Liver (tissue), 10 donors: ENCODE measurements at places on chromosomes 4 and X.

DNA sequence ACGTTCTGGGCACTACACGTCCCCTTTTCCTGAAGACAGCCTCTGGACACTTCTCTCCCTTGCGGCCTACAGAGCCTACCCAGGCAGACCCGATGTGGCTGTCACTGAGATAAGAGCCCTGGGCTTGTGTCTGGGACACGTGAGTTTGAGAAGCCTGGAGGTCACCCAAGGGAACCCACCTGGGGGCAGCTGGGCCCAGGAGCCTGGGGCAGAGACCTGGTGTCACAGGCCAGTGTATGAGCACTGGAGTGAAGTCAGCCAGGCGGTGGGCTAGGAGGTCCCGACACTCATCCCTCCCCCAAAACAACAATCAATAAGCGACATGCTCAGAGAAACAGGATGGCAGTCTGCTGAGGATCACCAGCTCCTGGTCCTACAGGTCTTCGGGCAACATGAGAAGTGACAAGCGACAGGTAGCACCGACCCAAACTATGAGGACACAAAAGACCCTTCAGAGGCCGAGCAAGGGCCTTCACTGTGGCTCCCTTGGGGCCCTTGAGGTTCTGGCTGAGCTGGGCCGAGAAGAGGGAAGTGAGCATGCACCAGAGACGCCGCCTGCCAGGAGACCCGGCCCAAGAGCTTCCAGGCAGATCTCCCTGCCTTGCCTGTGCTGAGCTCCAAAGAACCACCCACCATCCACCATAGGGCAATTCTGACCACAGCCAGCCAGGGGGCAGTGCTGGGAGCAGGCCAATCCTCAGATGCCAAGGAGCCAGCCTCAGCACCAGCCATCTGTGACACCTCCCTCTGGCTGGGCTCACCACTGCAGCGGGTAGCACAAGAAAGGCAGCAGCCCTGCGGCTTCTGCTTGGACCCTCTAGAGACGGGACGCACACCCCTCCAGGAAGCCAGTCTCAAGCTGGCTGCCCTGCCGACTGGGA, 11.0 kb upstream of the DUSP9 start:
- no peak overlapping the region for H3K4me3 ChIP-seq
- no peaks in the 10 kb centered on the region for H3K4me1 ChIP-seq
- no peaks in the 10 kb centered on the region for H3K27me3 ChIP-seq
- no peak for DNase-seq

GRCh38 chrX:18949291-18949943, 34.5 kb downstream of the PHKA2 start:
- no peak for DNase-seq
- H3K27ac ChIP-seq = no peak overlapping the region
- H3K4me1 ChIP-seq = peaks cover 7% of the 10 kb centered on the region
- H3K27me3 ChIP-seq = no peaks in the 10 kb centered on the region
- H3K4me3 ChIP-seq = no peak overlapping the region

DNA sequence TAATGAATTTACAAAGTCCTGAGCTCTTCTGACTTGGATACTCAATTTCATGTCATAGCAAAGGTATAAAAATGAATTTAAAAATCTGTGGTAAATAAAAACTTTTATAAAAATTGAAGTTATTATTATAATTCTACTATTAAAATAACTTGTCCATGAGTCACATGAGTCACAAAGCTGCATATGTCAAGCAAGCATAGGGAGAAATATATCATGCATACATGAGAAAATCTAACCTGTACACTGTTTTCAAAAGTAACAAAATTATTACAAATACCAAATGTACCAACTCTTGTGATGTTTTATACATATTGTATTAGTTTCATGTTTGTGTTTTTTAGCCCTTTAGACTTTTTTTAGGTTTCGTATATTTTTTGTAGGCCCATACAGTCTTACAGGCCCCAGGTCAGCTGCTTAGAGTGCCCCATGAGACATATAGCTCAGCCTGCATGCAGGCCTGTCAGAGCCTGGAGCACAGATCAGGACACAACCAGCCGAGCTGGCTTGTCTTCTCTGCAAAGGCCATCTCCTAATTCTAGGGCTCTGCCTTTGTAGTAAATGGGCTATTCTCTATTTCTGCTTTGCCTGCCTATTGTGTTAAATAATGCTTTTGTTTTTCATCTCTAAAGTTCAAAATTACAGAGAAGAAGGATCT, 818.7 kb upstream of the TENM3 start:
- H3K27ac ChIP-seq = no peak overlapping the region
- no peaks in the 10 kb centered on the region for H3K4me1 ChIP-seq
- DNase-seq = no peak
- H3K27me3 ChIP-seq = no peaks in the 10 kb centered on the region
- no peak overlapping the region for H3K4me3 ChIP-seq
- H3K36me3 ChIP-seq = no peaks in the 10 kb centered on the region

GRCh38 chr4:156137679-156138473, 184.2 kb upstream of the CTSO start:
- H3K27me3 ChIP-seq = no peaks in the 10 kb centered on the region
- no peak overlapping the region for H3K4me3 ChIP-seq
- DNase-seq = no peak
- no peaks in the 10 kb centered on the region for H3K36me3 ChIP-seq

DNA sequence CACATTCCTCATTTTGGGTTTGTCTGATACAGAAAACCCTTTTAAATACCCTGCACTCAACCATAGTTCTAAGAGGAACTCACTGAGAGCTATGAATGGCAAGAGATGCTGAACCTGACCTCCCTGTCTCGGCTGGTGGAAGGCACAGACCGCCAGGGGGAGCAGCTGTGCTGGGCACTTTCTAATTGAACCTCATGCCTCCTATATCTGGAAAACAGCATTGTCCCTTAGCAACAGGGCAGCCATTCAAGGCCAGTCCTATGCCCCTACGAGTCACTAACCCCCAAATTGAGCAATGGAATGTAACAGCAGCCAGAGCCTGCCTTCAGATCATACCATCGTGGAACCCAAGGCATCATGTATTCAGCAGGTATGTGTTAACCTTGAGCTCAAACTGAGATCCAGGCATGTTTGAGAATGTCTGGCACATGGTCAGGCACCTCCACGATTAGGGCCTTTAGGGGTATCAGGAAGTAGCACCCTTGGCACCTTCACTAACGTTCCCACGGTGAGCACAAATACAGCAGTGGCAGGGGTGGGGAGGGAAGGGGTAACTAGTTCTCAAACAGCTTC, 5.1 kb downstream of the USP27X start:
- H3K27me3 ChIP-seq = no peaks in the 10 kb centered on the region
- peaks cover 4% of the 10 kb centered on the region for H3K4me1 ChIP-seq
- no peaks in the 10 kb centered on the region for H3K36me3 ChIP-seq
- H3K27ac ChIP-seq = no peak overlapping the region
- peak; percentile 66 for DNase-seq
- no peak overlapping the region for H3K4me3 ChIP-seq

DNA sequence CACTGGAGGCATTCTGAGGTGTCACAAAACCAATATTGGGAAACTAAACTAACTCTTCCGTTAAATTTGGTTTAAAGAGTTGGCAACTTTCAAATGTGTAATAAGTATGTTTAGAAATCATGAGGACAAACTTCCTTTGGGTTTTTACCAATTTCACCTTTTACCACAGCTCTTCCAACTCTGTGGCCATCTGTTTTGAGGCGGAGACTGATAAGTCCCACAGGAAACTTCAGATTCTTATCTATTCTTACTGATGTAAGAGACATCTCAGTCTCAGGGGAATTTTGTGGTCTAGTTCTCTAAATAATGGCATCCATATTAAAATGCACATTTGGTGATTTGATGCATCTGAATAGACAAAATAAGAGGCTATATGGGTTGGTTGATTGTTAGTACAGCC, 229.2 kb upstream of the AFF2 start:
- no peak overlapping the region for H3K27ac ChIP-seq
- H3K36me3 ChIP-seq = no peaks in the 10 kb centered on the region
- H3K4me1 ChIP-seq = no peaks in the 10 kb centered on the region
- H3K4me3 ChIP-seq = no peak overlapping the region
- H3K27me3 ChIP-seq = no peaks in the 10 kb centered on the region

DNA sequence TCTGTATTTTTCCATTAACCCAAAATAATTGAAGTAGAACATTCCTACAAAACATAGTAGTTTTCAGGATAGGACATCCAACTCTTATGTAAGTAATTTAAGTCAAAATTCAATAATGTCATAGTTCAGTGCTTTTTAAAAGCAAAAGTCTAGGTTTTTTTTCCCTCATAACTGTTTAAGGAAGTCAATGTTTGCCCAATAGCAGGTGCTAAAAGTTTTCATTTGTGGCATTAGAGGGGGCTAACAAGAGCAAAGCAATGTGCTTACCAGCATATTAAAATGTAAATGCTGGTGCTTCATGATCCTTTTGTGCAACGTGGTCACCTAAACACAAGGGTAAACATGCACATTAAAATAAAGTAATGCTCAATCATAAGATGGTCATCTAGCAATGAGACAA, 155.2 kb upstream of the PPP1R2C start:
- H3K27me3 ChIP-seq = no peaks in the 10 kb centered on the region
- H3K4me3 ChIP-seq = no peak overlapping the region
- no peaks in the 10 kb centered on the region for H3K4me1 ChIP-seq

- H3K27me3 ChIP-seq = no peaks in the 10 kb centered on the region
- no peak for DNase-seq
- no peaks in the 10 kb centered on the region for H3K36me3 ChIP-seq
- no peaks in the 10 kb centered on the region for H3K4me1 ChIP-seq
These were observed 289.2 kb downstream of the FBXW7 start for GRCh38 chr4:152246659-152247058.

GRCh38 chr4:89114100-89114499, 2.8 kb downstream of the TIGD2 start:
- no peak for DNase-seq
- H3K36me3 ChIP-seq = no peaks in the 10 kb centered on the region
- H3K4me1 ChIP-seq = peaks cover 64% of the 10 kb centered on the region
- peak overlapping the region; percentile 98 for H3K27ac ChIP-seq
- H3K27me3 ChIP-seq = no peaks in the 10 kb centered on the region
- no peak overlapping the region for H3K4me3 ChIP-seq

GRCh38 chr4:24103434-24104157, 213.7 kb upstream of the PPARGC1A start:
- no peaks in the 10 kb centered on the region for H3K27me3 ChIP-seq
- H3K4me1 ChIP-seq = peaks cover 24% of the 10 kb centered on the region
- no peak overlapping the region for H3K4me3 ChIP-seq
- no peaks in the 10 kb centered on the region for H3K36me3 ChIP-seq

GRCh38 chrX:78957049-78957767, 12.0 kb downstream of the P2RY10 start:
- H3K4me1 ChIP-seq = no peaks in the 10 kb centered on the region
- DNase-seq = no peak
- H3K27ac ChIP-seq = no peak overlapping the region
- H3K36me3 ChIP-seq = no peaks in the 10 kb centered on the region
- H3K4me3 ChIP-seq = no peak overlapping the region

GRCh38 chr4:70997036-70997435, 3.6 kb downstream of the DCK start:
- peaks cover 2% of the 10 kb centered on the region for H3K36me3 ChIP-seq
- no peaks in the 10 kb centered on the region for H3K27me3 ChIP-seq
- DNase-seq = no peak
- no peak overlapping the region for H3K4me3 ChIP-seq
- H3K4me1 ChIP-seq = no peaks in the 10 kb centered on the region
- no peak overlapping the region for H3K27ac ChIP-seq

GRCh38 chr4:678331-679103, 4.2 kb downstream of the MYL5 start:
- H3K27me3 ChIP-seq = no peaks in the 10 kb centered on the region
- no peaks in the 10 kb centered on the region for H3K36me3 ChIP-seq
- no peak overlapping the region for H3K4me3 ChIP-seq
- H3K27ac ChIP-seq = no peak overlapping the region
- DNase-seq = no peak
- H3K4me1 ChIP-seq = peaks cover 13% of the 10 kb centered on the region
